ENCODE measurements at places on chromosomes 13 and 19. TPM values are rescaled to one million over a fixed set of nuclear protein-coding genes. Genes with fewer than 3 reads are reported as not detected.

Gene ACP5
- 1.9 TPM for total RNA-seq

- no peak for DNase-seq
These were observed 408.5 kb upstream of the PCDH20 start for GRCh38 chr13:61824168-61824567.

Gene FCER2
- total RNA-seq = not detected

Gene TNFRSF19
- total RNA-seq = 8.0 TPM

DNA sequence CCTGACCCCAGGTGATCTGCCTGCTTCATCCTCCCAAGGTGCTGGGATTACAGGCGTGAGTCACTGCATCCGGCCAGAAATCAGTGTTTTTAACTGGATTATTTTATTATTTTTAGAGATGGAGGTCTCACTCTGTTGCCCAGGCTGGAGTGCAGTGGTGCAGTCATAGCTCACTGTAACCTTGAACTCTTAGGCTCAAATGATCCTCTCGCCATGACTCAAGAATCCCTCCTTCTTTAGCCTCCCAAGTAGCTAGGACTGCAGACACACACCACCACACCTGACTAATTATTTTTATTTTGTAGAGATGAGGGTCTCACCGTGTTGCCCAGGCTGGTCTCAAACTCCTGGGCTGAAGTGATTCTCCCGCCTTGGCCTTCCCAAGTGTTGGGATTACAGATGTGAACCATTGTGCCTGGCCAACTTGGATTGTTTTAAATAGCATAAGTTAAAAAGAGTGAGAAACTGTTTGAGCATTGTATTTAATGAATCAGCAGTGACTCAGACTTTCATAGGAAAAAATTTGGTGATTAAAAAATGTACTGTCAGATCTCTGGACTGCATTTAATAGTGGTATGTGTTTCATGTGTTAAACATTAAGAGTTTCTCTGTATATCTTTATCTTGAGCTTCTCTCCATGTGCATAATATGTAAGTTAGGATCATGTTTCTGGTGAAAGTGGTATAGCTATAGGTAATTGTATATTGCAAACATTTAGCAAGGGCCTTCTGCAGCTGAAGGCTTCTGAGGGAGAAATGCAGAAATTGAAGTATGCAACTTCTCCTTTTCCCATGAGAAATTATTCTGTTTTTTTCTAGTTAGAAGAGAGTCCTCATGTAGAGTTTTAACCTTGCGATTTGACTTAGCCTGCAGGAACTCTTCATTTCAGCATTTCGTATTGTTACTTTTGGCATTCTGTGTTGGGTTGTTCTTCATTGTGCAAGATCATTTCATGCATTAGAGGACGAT, 121.2 kb downstream of the PCCA start:
- no peak for DNase-seq

Gene ATP4A
- total RNA-seq = not detected

DNA sequence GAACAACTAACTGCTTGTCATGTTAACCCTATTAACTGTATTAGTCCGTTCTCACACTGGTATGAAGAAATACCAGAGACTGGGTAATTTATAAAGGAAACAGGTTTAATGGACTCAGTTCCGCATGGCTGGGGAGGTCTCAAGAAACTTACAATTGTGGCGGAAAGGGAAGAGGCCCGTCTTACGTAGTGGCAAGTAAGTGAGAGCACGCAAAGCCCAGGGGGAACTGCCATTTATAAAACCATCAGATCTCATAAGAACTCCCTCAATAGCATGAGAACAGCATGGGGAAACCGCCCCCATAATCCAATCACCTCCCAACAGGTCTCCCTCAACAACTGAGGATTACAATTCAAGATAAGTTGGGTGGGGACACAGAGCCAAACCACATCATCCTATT, 34.7 kb downstream of the PHF11 start:
- no peak for DNase-seq

Gene SIGLECL1
- total RNA-seq = not detected

- DNase-seq = no peak
These were observed at the start of gene GNA15 for GRCh38 chr19:3135961-3136683. TSS of gene GNA15 (plus strand) at chr19:3136033. CDS start at chr19:3136451, 418 bp downstream.

DNA sequence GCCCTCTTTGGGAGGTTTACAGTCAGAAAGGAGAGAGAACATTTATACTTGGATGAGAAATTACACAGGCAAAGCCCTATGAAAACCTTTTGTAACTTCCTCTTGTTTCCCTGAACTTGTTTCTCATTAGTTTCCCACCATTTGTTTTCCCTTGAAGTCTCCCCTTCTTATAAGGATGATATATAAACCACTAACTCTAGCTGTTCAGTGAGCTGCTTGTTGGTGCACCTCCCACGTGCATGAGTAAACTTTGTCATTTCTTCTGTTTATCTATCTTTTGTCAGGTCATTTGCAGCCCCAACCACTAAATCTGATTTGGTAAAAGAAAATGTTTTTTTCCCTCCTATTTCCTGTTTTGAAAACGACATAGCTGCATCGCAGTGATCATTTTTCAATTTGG, 919.9 kb downstream of the SLITRK1 start:
- DNase-seq = no peak

- no peak for DNase-seq
These were observed 30.4 kb upstream of the PCDH8 start for GRCh38 chr13:52878831-52879230.

GRCh38 chr13:40409278-40409677, 257.2 kb downstream of the FOXO1 start:
- no peak for DNase-seq

- no peak for DNase-seq
These were observed 15.0 kb downstream of the FZR1 start for GRCh38 chr19:3521104-3521445.

Gene LHB
- not detected for total RNA-seq

DNA sequence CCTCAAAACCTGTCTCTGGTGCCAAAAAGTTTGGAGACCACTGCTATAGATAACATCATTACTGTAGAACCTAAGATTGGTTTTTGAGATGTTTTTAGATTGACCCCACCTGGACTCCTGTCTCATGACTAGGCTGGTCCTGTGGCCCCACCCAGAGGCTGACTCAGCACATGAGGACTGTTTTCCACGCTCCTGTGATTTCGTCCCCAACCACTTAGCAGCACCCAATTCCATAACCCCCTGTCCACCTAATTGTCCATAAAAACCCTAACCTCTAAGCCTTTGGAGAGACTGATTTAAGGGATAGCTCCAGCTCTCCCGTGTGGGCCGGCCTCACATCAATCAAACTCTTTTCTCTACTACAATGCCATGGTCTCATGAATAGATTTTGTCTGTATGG, 25.6 kb upstream of the GAS6 start:
- DNase-seq = no peak

DNA sequence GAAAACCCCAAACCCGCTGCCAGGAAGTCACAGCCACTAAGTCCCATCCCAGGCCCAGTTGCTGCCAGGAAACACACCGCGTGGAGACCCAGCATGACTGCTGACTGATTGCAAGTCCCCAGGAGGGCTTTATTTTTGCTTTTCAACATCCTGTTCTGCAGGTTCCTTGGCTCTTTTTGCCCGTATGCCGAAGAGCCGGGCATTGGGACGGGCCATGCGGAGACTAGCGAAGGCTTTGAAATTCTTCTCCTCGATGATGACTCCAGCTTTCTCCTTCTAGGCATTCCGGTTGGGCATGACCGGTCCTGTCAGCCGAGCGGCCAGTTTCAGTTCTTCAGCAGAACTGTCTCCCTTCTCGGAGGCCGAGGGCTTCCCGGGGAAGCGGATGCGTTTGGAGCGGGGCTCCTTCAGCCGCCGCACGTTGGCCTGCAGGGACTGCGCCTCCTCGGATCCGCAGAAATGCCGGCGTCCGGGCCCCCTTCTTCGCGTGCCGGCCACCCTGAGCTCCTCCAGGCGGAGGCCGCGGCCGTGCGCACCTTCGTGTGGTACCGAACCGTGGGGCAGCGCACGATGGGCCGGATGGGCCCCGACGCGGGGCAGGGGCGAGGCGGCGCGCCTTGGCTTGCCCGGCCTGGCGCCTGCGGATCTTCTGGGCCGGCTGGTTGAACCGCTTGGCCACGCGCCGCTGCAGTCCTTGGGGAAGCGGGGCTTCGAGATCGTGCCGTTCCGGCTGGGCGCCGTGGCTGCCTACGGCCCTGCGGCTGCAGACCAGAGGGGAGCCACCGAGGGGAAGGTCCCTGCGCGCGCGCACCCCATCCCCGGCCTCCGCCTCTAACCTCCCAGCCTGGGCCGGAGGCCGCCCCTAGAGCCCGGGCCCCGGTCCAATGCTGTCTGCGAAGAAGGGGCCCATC, 15.2 kb downstream of the ZSCAN5C start:
- DNase-seq = no peak

DNA sequence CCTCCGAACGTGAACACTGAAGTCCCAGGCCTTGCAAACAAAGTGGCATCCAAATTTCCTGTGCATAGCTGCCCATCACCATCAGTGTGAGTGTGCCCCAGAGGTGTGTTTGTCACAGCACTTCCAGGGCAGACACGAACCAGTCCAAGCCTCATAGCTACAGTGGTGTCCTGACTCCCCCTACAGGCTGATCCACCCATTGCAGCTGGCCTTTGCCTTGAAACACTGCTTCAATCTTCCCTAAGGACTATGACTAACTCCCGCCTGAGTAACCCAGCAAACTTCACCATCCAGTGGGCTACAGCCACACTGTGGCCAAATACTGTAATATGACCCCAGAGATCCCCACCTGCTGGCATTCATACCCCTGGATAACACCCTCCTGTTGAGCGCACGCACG, 3.9 kb downstream of the ZNF266 start:
- no peak for DNase-seq

Gene OR7D2
- total RNA-seq = 0.35 TPM

GRCh38 chr19:2783781-2784145, 690 bp upstream of the SGTA start:
- no peak for DNase-seq

DNA sequence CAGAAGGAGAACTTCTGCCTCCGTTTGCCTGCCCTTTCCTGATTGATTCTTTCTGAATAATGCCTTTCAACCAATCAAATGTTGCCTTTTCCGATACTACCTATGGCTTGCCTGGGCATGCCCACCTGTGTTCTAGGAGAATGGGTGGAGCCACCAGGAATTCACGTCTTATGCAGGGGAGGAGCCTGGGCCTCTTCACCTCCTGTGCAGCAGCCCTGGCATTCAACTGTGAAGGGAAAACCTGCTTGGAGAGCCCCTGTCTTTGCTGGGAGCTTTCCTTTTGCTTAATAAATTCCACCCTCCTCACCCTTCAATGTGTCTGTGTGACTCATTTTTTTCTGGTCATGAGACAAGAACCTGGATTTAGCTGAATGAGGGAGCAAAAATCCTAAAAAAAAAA, 730.7 kb downstream of the UQCRFS1 start:
- no peak for DNase-seq

DNA sequence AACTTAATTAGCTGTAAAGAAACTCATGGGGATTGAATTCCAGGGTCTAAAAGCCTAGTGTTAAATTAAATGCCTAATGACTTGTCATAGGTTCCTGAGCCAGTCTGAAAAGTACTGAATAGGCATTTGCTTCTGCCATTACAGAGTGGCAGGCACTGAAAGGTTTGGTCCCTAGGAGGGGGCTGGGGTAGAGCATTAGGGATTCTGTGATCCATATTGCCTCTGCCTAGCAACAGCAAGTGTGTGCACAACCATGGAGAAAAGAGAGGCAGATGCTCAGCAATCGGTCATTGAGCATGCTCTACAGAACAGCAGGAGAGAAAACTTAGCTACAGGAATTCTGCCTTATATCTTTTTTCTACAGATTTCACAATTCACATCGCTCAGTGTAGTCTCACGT, 133.5 kb downstream of the TRPC4 start:
- DNase-seq = no peak

DNA sequence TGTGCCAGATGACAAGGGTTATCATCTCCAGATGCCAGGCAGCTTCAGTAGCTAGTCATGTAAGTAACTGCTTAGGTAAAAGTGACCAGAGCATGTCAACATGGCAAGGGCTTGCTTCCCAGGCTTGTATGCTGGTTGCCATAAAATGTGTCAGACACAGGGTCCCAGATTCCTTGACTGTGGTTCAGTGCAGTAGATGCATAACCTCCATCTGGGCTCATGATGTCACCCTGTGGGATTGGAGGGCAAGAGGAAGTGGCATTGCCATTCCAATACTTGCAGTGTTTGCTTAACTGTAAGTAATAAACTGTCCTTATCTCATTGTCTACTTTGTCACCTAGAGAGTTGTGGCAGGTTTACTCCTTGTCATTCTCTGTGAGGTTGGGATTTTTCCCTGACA, 226.8 kb downstream of the PCDH17 start:
- no peak for DNase-seq

DNA sequence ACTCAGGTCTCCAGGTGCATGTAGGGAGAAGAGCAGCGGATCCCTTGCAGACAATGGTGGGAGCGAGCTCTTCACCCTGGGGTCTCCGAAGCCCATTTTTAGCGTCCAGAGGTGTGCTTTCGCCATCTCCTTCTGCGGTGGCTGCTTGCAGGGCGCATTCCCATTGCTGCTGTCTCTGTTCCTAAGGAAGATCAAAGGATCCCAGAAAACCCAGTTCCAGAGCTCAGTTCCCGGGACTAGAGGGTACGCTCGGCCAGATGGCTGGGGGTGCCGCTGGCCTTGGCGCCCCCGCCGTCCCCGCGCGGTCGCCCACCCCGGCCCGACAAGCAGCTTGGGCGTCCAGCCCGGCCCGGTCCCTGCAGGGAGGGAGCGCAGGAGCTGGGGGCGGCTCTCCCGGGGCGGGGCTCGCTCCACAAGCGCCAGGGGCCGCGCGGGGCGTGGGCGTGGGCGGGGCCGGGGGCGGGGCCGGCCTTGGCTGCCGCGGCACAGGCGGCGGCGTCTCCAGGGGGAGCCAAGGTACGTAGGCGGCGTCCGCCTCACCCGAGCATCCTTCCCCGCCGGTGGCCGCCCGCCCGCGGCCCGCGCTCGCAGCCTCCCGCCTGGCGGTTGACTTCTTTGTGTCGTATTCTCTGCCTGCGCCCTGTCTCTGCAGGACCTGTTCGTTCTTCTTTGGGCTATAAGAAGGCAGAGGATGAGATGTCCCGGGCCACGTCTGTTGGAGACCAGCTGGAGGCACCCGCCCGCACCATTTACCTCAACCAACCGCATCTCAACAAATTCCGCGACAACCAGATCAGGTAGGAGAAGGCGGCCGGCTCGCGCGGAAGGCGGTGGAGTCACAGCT, 96.8 kb downstream of the ATP8A2 start:
- no peak for DNase-seq

DNA sequence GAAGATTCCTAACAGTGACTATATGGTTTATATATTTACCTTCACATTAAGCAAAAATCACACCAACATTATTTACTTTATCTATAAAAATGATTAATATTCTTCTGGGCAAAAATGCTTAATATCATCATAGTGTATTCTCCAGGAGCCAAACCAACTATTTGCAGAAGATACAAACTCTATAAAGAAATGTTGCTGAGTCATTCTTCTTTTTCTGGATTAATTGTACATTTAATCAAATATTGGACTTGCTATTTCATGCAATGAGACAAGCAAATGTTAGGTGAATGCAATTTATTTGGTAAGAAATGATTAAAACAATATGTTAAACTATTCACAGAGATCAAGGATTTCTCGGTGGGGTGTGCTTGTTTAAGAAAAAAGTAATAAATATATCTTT, 1075.8 kb downstream of the PCDH9 start:
- no peak for DNase-seq

Gene KIR2DL1
- not detected for total RNA-seq
